ENCODE measurements at places on chromosomes 5 and 9. TPM values are rescaled to one million over a fixed set of nuclear protein-coding genes. Genes with fewer than 3 reads are reported as not detected.

BRINP1 gene
- not detected for total RNA-seq

PCDHAC1 gene
- total RNA-seq = not detected

DOK3 gene
- 5.4 TPM for total RNA-seq

TTC16 gene
- 0.32 TPM for total RNA-seq

DIPK1B gene
- 1.3 TPM for total RNA-seq

FCN2 gene
- total RNA-seq = not detected

RICTOR gene
- 38.6 TPM for total RNA-seq

GPSM1 gene
- 10.7 TPM for total RNA-seq

GZMA gene
- total RNA-seq = 738 TPM

DPYSL3 gene
- total RNA-seq = 0.09 TPM

GOLM1 gene
- total RNA-seq = 2.8 TPM

LHX6 gene
- not detected for total RNA-seq

PCDHA8 gene
- not detected for total RNA-seq

SOHLH1 gene
- not detected for total RNA-seq

SPINK7 gene
- not detected for total RNA-seq

LAMC3 gene
- 0.05 TPM for total RNA-seq

C9orf50 gene
- not detected for total RNA-seq

FOXD4L6 gene
- not detected for total RNA-seq

GFI1B gene
- not detected for total RNA-seq

PHF24 gene
- total RNA-seq = not detected

SLC6A3 gene
- 0.41 TPM for total RNA-seq

GARIN3 gene
- total RNA-seq = not detected

CER1 gene
- not detected for total RNA-seq

ADAMTSL1 gene
- not detected for total RNA-seq

OR1J2 gene
- total RNA-seq = not detected

SPATA31E1 gene
- total RNA-seq = not detected

PCDHB13 gene
- total RNA-seq = not detected

FOXI1 gene
- total RNA-seq = not detected

CCDC112 gene
- 1.2 TPM for total RNA-seq

ANKRD31 gene
- total RNA-seq = 0.16 TPM

MSMP gene
- 0.55 TPM for total RNA-seq

ZNF883 gene
- 0.11 TPM for total RNA-seq

C1QTNF3 gene
- total RNA-seq = 4.5 TPM

NUTM2F gene
- total RNA-seq = not detected

PLPPR1 gene
- total RNA-seq = not detected

DCANP1 gene
- not detected for total RNA-seq

ARID3C gene
- total RNA-seq = 0.14 TPM

EGFLAM gene
- not detected for total RNA-seq

KCNN2 gene
- not detected for total RNA-seq

ITGA2 gene
- total RNA-seq = 6.5 TPM

Measured in T-helper 2 cell treated with Interferon-gamma antibody and Interleukin-4, amounts not matched to agents 100 ng/mL and 5 ng/mL, for 36 hours (primary cell).